ENCODE measurements at places on chromosomes 1 and 21.
A peak's percentile ranks its signal among the peaks of the same experiment; 100 is the strongest.

DNA sequence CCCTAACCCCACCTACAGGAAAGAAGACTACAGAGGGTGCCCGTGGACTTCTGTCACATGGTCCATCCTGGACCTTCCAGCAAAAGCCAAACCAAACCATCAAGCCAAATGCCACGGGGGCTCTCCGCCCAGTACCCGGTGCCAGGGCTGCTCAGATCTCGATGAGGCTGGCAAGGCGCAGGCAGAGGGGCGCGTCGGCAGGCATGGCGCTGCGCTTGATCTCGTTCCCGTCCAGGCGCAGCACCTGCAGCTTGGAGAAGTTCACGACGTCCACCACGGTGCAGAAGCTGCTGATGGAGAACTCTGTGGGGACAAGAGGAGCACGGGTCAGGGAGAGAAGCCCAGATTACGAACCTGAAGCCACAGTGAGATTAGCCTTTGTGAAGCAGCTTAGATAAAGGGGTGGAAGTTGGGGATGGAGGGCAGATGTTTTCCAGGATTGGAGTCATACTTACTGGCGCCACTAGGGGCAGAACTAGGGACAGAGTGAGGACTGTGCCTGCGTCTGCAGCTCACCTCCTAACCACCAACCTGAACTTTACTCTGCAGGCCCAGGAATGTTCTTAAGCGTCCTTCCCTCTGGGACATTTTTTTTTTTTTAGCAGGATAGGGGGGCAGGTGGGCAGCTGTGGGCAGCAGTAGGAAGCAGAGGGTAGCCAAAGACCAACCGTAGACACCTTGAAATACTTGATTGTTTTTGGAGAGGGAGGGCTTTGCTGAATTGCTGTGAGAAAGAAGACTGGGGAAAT lies 8.6 kb downstream of the FMOD start:
- no peak for DNase-seq

DNA sequence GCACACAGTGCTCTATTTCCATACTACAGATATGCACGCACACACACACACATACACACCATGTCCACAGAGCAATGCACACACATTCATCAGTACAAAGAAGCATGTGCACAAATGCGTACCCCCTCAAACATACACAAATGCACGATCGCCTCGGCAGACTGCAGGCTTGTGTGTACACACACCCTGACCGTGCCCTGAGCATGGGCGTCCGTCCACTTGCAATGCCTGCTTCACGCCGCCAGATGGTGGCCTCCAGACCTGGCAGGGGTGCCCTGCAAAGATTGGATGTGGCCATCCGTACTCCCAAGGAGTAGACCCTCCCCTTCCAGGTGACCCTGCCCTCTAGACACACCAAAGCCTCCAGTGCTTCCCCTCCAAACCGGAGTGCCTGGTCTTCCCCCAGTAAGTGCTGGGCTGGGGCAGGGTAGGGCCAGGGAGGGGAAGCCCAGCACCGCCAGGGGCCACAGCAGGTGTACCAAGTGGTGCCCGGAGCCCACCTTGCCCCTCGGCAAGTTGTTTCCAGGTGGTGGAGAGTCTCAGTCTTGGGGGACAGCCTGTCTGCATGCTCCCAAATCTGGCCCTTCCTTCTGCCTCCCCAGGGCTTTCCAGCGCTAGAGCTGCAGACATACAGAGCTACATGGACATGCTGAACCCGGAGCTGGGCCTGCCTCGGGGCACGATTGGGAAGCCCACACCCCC lies 20.6 kb downstream of the ESPN start:
- no peak for DNase-seq

GRCh38 chr1:8589571-8589970 lies 227.9 kb downstream of the RERE start:
- no peak for DNase-seq

GRCh38 chr1:159938211-159938852 lies 7.1 kb downstream of the IGSF9 start:
- DNase-seq, result no peak

DNA sequence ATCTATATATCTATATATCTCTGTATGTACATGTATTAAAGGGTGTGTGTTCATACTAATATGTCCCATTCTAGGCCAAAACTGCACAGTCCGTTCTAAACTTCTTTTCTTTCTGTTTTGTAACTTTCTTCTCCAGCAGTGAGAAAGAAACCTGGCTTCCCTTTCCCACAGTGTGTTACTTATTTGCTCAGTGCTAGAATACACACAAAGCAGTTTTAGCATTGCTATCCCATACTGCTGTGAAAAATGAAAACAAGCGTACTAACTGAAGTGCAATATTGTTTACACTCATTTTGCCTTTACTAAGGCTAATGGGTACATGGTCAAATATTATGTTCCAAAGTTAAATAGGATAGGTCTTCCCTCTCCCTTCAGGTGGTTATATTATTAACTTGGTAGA lies 163.9 kb downstream of the LEPR start:
- DNase-seq, result no peak

- DNase-seq, result no peak
These were observed 37.3 kb upstream of the IL10 start for GRCh38 chr1:206809504-206810084.

DNA sequence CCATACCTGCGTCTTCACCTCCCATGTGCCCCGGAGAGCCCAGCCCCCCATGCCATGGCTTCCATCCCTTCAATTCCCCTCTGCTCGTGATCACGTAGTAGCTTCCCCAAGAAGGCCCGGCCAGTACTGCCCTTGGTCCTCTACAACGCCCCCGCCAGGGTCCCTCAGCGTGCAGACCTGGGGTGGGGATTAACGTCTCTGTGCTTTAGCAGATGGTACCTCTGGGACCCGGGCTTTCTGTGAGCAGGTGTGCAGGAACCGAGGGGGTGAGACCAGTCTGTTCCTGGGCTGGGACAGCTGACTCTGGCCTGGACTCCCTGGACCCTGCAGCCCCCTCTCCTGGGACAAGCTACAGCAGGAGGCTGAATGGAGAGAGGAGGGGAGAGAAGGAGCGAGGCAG lies 1.2 kb downstream of the PLCH2 start:
- no peak for DNase-seq

DNA sequence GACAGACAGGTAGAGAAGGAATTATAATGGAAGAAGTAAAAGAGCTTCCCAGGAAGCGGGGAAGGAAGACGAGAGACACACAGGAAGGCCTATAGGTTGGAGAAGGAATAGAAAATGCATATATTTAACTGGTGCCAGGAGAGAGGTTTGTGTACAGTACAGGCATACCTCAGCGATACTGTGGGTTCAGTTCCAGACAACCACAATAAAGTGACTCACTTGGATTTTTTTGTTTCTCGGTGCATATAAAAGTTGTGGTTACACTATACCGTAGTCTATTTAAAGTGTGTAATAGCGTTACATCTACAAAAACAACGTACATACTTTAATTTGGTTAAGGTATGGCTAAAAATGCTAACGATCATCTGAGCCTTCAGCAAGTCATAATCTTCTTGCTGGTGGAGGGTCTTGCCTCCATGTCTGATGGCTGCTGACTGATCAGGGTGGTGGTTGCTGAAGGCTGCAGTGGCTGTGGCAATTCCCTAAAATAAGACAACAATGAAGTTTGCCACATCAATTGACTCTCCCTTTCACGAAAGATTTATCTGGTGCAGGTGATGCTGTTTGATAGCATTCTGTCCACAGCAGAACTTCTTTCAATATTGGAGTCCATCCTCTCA lies 16.0 kb downstream of the YARS1 start:
- DNase-seq, result no peak

DNA sequence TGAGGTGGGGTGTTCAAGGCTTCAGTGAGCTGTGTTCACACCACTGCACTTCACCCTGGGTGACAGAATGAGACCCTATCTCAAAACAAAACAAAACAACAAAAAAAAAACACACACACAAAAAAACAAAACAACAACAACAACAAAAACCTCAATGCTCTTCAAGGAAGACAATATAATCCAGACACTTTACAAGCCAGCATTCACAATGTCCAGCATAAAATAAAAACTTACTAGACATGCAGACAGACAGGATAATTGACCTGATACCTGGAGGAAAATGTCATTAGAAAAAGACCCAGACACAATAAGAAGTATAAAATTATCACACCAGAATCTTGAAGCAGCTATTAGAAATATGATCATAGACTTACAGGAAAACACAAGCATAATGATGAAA lies 39.0 kb upstream of the BACE2 start:
- no peak for DNase-seq

DNA sequence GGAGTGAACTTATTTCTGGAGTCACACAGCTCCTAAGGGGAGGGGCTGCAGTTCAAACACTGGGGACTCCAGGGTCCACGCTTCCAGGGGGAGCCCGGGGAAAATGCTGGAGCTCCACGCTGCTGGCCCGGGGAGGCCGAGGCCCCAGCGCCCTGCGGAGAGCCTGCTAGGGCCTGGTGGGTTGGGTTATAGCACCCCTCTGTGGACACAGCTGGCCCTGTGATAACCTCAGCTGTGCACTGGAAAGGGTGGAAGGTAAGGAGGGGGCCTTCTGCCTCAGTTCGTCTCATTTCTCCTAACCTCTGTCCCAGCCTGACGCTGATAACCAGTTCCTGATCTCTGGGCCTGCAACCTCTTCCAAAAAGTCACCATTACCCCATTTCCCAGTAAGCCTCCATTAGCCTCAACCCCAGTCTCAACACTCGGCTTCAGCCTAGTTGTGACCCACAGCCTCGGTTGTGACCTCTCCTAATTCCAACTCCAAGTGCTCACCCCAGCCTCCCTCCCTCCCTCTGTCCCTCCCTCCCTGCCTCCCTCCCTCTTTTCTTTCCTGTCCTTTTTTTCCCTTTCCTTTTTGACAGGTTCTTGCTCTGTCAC lies 7.1 kb downstream of the NBL1 start:
- no peak for DNase-seq

DNA sequence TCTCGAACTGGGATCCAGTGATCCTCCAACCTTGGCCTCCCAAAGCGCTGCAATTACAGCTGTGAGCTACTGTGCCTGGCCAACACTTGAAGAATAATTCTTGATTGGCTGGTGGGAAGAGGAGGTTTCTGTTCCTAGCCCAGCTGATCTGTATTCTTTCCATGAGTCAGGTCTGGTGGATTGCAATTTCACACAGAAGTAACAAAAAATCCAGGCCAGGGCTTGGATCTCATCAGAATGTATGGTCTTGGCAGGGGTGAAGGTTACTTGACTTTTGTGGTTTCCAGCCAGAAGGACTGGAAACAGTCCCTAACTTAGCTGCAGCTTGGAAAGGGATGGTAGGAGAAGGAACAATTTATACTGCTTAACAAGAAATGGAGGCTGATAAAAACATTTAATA lies 5.1 kb upstream of the HP1BP3 start:
- no peak for DNase-seq

DNA sequence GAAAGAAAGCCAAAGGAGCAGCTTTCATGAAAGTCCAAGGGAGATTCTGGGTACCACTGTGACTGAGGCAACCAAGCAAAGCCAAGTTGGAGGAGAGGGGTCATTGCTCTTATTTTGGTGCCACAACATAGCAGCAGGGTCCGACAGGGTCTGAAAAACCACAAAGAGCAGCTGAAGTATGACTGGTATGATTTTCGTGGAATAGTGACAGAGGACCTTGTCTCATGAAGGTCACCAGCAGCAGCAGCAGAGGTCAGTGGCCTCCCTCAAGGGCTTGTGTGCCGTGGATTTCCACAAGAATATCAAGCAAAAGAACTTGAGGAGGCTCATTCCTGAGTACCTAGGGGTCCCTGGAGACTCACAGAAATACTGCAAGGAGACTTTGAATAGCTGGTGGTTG lies 160.9 kb upstream of the SYT6 start:
- no peak for DNase-seq

DNA sequence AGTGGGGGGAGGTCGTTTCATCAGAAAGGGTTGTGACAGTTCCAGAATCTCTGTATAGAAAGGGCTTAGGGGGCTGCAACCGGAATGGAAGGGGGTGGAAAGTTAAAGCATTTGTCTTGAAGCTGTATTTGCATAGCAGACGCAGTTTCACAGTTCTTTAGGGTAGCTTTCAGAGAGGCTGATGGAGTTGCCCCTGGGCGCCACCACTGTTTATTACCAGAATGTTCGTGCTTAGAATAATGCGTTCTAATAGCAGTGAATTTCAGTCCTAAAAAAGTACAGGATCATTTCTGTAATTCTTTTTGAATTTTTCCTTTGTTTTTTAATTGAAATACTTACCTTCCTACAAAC lies 1.3 kb downstream of the EXO1 start:
- no peak for DNase-seq

DNA sequence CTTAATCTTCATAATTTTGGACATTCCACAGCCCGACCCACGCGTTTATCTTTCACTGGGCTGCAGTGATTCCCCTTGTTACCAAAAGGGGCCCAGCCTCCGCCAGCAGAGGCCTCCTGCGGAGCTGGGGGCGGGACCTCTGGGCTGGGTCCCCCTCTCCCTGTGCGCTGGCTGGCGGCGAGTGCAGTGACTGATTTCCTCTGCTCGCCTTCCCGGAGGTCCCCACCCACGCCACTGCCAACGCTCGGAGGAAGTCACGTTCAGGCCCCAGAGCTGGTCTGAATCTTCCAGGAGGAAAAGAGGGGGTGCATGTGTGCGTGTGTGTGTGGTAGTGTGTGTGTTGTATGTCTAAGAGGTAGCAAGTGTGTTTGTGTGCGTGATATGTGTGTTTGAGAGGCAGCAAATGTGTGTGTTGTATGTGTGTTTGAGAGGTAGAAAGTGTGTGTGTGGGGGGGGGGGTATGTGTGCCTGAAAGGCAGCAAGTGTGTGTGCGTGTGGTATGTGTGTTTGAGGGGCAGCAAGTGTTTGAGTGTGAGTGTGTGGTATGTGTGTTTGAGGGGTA lies 35.0 kb upstream of the JAK1 start:
- DNase-seq, result peak; percentile 87

DNA sequence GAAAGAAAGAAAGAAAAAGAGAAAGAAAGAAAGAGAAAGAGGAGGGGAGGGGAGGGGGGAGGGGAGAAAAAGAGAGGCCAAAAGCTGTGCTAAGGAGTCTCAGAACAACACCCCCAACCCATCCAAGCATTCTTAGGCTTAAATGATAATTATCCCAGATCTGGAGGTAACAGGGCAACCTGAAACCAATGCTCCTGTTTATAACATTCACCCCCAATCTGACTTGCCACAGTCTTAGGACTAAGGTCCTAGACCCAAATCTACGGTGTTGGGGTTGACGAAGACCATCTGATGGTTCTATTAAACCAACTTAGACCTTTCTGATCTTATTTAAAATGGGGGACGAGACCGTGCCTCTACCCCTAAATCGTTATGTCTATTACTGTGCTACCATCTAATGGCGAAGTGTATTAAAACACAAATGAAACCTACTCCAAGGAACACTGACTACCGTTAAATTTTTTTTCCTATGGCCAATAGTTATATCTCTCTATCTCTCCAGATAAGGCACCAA lies 119.3 kb upstream of the CDC42BPA start:
- DNase-seq, result no peak

- no peak for DNase-seq
These were observed 3.1 kb downstream of the RNF207 start for GRCh38 chr1:6208723-6209660.

GRCh38 chr1:81296601-81297000 lies 504.1 kb upstream of the ADGRL2 start:
- no peak for DNase-seq

DNA sequence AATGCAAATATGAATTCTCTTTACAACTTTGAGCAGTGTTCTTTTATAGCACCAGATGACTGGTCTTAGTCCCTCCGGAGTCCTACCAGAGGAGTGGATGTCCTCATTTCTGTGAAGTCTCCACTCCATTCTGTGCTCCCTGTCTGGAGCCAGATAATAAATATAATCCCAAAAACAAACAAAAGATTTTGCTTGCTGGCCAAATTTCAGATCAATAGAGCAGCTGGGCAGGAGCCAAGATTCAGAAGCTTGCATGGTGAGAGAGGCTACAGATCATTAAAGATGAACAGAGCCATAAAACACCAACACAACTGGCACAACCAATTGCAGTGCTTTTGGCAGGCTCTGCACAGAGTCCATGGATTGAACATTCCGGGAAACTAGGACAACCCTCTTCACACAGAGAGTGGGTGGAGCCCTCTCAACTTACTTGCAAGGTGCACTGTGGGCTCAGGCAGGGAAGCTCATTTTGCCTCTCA lies 231.5 kb upstream of the SNX7 start:
- no peak for DNase-seq

All from cardiac septum (tissue), 1 donor.